Fibroblast of upper back skin (primary cell): ENCODE measurements at places on chromosomes 6 and 20.

- DNase-seq = peak; percentile 21
These were observed 213.7 kb upstream of the CITED2 start for GRCh38 chr6:139588076-139588639.

- peak; percentile 24 for DNase-seq
These were observed 32.5 kb downstream of the PLCG1 start for GRCh38 chr20:41169791-41170351.

- peak; percentile 30 for DNase-seq
These were observed 65.1 kb upstream of the DUSP22 start for GRCh38 chr6:227074-227782.

DNA sequence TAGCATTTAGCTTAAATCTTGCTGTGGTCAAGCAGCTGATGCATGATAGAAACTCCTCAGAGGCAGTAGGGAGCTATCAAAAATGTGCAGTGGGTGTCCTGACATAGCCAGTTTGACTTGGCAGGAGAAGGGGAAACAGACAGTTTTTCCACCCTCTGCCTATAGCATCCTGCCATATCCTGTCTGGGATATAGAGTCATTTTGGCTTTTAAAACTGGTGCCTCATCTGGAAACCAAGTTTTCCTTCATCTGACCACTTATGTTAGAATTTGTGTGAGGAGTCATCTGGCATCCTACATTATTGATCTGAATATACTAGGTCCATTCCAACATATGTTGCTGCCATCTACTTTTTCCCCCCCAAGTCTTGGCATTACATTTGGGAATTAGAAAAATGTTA, 284.1 kb downstream of the CD109 start:
- peak; percentile 54 for DNase-seq

GRCh38 chr6:24387818-24388217, 14.9 kb upstream of the MRS2 start:
- no peak for DNase-seq

DNA sequence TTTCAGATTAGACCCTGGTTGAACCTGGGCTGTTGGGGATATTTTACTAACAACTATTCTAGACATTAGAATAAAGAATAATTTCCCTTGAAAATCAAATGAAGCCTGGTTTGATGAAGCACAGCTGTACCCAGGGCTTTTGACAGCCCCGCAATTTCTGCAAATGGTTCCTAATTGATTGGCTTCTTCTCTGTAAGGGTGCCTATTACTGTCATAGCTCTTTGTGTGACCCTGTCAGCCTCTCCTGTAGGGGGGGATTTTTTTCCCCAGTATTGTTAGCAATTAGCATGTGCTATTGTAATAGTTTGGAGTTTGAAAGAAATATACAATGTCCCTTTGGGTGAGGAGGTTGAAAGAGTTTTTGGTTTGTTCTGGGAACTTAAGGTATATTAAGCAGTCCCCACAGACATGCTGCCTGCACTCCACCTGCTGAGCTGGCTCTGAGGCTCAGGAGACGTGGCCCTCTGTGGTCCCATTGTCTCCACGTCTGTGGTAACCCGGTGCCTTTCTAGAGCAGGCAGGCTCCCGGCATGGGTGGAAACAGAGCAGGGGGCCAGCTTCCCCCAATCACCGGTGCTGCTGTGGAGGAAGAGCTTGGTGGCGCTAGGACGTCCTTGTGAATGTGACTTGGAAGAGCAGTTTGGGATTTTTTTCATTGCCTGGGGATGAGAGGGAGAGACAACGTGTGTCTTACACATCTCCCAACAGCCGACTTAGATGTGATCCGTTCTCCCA, 47.3 kb upstream of the CLDN20 start:
- no peak for DNase-seq

DNA sequence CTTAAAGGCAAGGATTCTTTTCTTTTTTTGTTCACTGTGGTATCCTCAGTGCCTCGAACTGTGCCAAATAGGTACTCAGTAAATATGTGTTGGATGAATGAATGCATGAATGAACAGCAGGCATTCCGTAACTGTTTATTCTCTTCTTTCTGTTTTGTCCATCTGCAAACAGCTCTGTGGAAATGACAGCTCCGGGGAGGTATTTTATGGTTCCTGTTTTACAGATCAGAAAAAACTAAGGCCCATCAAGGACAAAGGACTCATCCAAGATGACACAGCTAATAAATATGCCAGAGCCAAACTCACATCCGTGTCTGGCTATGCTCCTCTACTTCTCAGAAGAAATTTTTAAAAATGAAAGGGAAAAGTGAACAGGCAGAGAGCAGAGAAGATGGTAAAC, 21.0 kb downstream of the JPH2 start:
- peak; percentile 74 for DNase-seq

DNA sequence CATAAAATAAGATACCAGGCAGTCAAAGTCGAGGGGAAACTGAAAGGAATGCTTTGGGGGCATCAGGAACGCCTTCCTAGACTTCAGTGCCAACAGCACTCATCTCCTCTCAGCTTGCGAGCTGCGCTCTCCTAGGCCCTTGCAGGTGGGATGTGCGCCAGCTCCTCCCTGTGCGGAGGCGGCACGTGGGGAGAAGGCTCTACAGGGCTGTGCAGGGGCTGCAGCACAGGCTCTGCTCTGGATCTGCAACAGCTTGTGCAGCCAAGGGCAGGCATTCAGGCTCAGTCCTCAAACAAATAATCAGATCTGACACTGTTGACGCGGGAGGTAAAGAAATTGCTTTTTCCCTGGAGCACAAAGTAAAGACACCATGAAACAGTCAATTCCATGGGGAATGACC, 144.8 kb downstream of the TTLL2 start:
- DNase-seq = no peak

DNA sequence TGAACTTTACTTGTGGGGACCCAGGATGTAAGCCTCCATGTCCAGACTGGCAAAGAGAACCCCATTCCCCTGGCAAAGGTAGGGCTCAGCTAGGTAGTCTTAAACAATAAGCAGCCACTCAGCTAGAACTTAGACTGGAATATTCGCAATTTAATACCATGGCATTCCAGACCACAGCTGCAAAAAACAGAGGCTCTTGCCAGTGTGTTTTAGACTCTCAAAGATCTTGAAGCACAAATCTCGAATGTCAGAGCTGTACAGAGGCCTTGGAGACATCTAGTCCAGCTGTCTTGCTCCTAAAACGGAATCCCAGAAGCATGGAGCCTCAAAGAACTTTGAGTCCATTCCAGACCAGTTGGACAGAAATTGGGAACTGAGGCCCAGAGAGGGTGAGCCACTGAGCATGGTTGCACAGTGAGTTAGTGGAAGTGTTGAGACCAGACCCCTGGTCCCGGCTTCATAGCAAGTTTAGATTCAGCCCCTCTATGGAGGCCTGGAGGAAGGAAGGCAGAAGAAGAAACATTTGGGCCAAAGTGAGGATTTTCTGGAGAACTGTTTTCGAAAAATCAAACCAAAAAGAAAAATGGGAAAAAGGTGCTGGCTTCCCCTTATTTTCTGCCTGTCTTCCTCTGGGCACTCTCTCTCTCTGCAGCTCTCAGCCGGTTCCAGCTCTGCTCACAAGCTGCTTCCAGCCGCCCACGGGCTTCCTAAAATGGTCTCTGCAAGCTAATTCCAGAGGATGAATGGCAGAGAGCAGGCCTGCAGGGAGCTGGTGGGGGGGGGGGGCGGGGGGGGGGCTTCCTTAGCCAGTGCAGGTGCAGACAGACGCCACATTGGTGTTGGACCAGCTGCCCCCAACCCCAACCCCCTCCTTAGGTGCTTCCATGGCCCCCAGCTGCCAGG, 32.4 kb downstream of the AAR2 start:
- no peak for DNase-seq

GRCh38 chr20:53352727-53353440, 240.8 kb downstream of the ZNF217 start:
- no peak for DNase-seq

GRCh38 chr20:20411836-20412235, 43.9 kb downstream of the INSM1 start:
- no peak for DNase-seq

GRCh38 chr20:40938020-40938419, 90.6 kb upstream of the TOP1 start:
- DNase-seq = no peak

GRCh38 chr20:41052742-41053419, 24.3 kb downstream of the TOP1 start:
- peak; percentile 63 for DNase-seq

DNA sequence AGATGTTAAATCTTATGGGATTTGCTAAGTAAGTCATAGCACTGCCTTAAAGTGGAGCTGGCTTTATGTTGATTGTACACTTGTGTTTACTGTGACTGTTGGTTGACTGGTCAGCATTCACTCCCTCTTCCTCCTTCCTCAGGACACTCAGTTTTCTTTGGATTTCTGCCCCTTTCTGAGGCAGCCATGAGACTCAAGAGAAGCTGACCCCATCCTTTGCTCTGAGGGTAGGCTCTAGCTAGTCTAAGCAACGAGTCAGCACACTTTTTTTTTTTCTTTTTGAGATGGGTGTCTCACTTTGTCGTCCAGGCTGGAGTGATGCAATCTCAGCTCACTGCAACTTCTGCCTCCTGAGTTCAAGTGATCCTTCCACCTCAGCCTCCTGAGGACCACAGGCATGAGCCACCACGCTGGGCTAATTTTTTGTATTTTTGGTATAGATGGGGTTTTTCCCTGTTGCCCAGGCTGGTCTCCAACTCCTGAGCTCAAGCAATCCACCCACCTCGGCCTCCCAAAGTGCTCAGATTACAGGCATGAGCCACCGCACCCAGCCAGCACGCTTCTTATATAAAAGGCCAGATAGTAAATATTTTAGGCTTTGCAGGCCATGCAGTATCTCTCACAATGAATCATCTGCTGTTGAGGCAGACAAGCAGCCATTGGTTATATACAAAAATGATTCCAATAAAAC, 191.4 kb downstream of the NFATC2 start:
- DNase-seq = peak; percentile 87

DNA sequence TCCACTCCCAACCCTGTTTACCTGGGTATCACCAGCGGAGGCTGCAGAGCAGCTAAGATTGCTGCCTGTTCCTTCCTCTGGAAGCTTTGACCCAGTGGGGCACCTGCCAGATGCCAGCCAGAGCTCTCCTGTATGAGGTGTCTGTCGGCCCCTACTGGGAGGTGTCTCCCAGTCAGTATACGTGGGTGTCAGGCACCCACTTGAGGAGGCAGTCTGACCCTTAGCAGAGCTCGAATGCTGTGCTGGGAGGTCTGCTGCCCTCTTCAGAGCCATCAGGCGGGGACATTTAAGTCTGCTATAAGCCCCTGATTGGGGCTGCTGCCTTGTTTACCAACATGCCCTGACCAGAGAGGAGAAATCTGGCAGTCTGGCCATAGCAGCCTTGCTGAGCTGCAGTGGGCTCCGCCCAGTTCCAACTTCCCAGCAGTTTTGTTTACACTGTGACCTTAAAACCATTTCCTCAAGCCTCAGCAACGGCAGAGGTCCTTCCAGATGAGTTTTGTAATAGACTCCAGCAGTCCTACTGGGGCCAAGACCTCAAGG, 2.8 kb downstream of the RAET1E start:
- DNase-seq = peak; percentile 28

GRCh38 chr20:62795023-62795761, 1.1 kb upstream of the MRGBP start:
- peak; percentile 29 for DNase-seq

DNA sequence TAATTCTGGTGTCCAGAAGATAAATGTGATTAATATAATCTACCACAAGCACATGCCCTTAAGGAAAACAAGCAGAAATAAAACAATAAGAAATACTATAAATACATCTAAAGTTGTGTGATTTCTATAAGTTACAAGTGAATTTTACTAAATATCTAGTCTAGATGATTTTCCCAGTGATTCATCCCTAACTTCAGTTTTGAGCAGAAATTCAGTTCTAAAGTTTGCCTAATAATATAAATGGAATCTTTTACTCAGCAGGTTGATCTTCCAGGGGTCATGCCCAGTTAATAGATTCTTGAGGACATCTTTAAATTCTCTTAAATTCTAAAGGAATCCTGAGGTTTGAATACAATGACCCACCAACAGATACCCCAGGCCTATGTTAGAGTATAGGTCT, 37.3 kb downstream of the PDE7B start:
- DNase-seq = no peak

DNA sequence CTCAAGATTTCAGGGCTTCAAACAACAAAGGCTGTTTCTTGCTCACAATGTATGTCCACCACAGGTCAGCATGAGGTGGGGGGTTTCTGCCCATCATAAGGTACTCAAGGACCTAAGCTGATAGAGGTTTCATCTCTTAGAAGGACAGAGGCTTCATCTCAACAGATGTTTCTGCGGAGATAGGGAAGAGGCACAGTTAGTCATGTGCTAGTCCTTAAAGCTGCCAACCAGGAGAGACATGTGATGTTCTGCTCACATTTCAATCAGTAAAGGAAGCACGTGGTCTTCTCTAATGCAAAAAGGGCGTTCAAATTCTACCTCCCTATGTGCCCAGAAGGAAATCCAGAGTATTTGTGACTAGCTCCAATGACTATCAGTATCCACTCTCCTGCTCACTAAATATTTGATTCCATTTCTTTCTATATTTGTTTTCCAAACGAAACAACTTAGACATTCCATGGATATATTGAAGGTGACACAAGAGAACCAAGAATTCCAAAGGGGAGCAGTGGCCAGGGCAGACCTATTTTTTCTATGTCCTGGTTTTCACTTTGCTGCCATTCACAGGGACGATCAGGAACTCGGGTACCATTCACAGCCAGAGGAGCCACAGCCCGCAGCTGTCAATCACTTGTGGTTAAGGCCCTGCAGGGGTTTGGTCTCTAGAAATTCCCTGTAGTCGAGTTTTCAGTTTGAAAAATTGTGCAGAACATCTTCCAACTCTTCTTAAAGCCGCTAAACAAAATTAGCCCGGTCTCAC, 173.2 kb upstream of the FOXA2 start:
- DNase-seq = no peak

- peak; percentile 38 for DNase-seq
These were observed 396.2 kb downstream of the RFPL4B start for GRCh38 chr6:112743323-112743722.

GRCh38 chr20:57993716-57994431, 234.6 kb downstream of the ANKRD60 start:
- DNase-seq = peak; percentile 21

DNA sequence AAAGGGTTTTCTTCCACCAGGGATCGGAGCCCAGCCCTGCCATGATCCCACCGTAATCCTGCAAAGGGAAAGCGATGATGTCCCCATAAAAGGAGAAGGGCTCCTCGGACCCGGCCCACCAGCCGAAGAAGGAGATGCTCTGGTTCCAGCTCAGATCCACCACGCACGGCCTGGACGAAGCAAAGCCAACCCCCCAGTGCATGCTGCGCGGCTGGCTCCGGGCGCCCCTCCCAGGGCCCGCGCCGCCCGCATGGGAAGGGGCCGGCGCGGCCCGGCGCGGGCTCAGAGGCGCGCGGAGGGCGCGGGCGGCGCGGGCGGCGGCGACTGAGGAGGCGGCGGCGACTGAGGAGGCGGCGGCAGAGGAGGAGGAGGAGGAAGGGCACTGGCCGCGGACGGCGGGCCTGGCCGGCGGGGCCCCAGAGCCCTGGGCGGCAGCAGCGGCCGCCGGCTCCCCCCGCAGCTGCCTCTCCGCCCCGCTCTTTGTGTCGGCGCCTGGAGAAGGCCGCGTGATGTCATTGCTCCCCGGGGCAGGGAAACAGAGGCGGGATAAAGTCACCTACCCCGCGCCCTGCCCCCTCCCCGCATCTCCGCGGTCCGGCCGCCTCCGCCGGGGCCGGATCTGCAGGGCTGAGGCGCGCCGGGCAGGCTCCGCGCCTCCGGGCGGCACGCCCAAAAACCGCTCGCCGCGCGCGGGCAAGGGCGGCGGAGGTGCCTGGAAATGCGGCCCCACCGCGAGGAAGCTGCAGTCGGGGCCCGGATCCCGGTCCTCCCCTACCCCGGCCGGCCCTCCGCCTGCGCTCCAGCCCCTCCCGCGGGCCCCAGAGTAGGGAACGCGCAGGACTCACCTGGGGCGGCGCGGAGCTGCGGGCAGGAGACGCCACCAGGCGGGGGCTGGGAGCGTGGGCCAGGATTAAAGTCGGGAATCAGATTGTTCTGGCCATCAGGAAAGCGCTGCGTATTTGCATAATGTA, at the start of gene FAXC:
TSS of gene FAXC (minus strand) at position 504 of the 971 bp plus-strand sequence. CDS start at position 202, 302 bp downstream.
- DNase-seq = peak; percentile 22
